ENCODE measurements at places on chromosomes 4 and X. TPM values are rescaled to one million over a fixed set of nuclear protein-coding genes. Genes with fewer than 3 reads are reported as not detected.

Gene APELA
- total RNA-seq, result 0.85 TPM

Gene COX7B2
- total RNA-seq, result not detected

Gene PLAC1
- 0.72 TPM for total RNA-seq

Gene ARHGEF38
- total RNA-seq, result not detected

Gene ARSJ
- 11.2 TPM for total RNA-seq

Gene FRG2
- not detected for total RNA-seq

GRCh38 chr4:136934601-136935000, 597.7 kb downstream of the PCDH18 start:
- DNase-seq, result no peak

GRCh38 chr4:137470806-137471205, 61.5 kb downstream of the PCDH18 start:
- no peak for DNase-seq

GRCh38 chrX:1500701-1501624, 36.0 kb downstream of the P2RY8 start:
- DNase-seq, result no peak

GRCh38 chr4:149164282-149164681, 651.4 kb downstream of the IQCM start:
- DNase-seq, result no peak
